ENCODE measurements at places on chromosomes 4 and X.

GRCh38 chrX:130079824-130080406 lies 30.4 kb downstream of the ELF4 start:
- no peak for DNase-seq

DNA sequence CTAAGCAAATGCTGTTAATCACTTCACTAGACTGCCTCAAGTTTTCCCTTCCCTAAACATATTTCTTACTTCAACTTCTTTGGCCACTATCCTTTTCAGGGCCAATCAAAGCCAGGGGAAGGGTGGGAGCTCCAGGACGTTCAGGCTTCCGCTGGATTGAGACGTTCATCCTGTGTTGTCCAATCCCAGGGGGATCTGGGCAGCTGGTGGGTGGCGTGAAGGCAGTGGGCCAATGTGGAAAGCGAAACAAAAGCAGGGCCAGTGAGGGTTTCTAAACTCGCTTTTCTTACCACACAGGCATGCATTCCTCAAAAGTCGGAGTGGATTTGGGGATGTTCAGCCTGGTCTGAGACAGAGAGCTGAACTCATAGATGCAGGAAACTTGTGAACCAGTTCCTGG lies 7.6 kb downstream of the CXCL13 start:
- no peak for DNase-seq

DNA sequence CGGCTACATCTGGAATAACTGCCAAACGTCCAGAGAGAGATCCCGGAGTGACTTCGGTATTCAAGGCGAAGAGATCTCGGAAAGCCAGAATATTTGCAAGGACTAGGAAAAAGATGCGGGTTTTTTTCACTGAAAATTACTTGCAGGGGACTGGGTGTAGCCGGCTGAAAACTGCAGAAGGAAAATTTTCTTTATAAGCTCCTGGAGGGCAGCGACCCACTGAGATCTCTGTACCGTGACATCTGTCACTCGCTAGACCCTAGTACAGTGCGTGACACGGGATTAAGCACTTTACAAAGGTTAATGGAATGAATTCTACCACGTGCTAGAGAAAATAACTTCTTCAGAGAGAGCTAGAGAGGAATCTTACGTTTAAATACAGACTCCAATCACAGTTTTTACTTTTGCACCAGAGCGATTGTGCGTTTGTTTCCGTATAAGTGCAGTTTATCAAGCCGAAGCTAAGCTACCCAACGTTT lies 1.1 kb upstream of the LCORL start:
- no peak for DNase-seq

DNA sequence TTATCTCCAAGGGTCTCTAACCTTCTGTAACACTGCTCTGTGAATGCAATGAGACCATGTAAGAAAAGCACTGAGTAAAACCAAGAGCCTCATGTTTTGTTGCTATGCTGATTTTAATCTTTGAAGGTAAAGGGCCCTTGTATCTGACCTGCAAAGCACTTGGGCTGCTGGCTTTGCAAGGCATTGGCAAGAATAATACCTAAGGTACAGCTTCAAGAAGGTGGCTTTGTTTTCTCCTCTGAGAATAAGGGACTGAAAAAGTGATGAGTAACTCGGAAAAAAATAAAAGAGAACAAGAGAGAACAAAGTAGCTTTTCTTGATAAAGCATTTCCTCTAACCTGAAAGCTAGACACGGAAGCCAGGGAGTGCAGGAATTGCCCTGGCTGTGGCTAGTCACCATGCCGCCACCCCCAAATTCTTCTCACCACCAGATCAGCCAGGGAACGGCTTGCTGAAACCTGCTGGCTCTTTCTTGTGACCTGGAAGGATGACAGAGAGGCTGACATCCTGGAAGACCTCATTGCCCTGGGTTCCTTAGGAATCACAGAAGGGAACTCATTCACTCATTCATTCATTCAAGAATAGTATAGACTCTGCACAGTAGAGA lies 41.8 kb upstream of the HS3ST1 start:
- no peak for DNase-seq

DNA sequence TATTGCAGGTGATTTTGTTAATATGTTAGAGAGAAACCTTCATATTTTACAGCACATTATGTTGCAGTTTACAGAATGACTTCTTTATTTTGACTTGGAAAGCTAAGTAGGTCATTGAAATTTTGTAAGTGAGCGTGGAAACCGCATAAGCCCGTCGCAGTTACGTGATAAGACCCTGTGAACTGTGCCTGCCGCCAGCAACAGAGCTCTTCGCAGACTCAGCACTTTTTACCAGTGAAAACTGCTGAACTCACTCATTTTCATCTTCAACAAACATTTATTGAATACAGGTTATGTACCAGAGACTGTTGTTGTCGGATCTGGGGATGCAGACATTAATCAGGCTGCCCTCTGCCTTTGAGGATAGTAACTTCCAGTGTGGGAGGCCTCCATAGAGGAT lies 355.7 kb downstream of the HS3ST1 start:
- no peak for DNase-seq

DNA sequence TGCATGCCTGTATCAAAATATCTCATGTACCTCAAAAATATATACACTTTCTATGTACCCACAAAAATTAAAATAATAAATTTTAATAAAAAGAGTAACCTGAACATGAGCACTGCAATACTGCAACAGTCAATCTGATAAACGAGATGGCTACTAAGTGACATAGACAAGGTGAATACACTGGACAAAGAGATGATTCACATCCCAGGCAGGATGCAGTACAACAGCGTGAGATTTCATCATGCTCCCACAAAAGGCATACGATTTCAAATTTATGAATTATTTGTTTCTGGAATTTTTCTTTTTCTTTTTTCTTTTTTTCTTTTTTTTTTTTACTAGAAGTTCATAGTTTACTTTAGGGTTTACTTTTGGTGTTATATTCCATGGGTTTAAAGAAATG lies 12.2 kb upstream of the FGF16 start:
- no peak for DNase-seq

DNA sequence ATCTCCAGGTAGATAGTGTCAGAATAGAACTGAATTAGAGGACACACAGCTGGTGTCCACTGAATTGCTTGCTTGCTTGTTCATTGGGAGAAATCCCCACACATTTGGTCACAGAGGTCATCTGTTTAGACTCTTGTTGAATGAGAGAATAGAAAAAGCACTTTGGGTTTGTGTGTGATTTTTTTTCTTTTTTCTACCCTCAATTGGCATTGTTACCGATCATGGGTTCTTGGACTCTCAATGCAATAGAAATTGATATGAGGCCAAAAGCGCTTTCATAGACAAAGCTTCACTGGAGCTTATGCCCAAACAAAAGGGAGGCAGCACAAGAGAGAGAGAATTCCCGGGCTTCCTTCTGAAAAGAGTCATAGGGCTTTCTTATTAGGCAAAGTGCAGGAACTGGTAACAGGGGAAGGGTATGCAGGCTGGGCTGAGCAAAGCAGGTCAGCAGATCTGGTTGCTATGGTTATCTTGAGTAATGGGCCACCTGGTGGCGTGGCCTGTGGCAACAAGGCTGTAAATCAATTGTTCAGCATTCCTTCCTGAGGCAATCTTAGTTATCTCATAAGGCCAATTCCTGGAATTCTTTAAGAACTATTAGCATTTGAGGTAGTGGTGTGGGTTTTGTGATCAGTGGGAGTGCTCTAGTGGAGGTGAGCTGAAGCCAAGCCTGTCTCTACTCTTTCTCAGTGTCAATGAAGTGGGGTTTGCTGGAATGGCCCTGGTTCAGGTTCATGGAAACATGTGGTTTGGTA lies 5.3 kb upstream of the GPR82 start:
- DNase-seq, result no peak

GRCh38 chrX:2823795-2824386 lies 4.8 kb upstream of the GYG2 start:
- no peak for DNase-seq

GRCh38 chr4:20341134-20341738 lies 89.5 kb downstream of the SLIT2 start:
- no peak for DNase-seq

GRCh38 chrX:134604701-134605311 lies 53.5 kb downstream of the PLAC1 start:
- no peak for DNase-seq

DNA sequence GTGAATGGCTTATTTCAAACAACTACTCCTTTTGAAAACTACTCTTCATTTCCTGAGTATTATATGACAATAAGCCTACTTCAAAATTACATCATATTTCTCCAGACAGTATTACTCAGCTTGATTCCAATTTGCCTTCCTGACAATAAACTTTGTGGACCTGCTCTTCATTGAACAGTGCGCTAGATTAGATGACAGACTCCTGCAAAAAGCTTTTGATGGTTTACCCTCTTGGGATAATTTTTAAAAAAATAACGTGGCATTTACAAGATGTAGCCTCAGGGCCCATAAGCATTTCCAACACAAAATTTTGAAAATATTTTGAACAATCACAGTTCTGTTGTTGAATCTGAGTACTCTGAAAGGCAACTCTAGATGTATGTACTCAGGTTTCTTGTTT lies 25.9 kb downstream of the MGAT4D start:
- DNase-seq, result no peak

- no peak for DNase-seq
Observed at GRCh38 chr4:100421361-100421978, 96.4 kb downstream of the EMCN start.

DNA sequence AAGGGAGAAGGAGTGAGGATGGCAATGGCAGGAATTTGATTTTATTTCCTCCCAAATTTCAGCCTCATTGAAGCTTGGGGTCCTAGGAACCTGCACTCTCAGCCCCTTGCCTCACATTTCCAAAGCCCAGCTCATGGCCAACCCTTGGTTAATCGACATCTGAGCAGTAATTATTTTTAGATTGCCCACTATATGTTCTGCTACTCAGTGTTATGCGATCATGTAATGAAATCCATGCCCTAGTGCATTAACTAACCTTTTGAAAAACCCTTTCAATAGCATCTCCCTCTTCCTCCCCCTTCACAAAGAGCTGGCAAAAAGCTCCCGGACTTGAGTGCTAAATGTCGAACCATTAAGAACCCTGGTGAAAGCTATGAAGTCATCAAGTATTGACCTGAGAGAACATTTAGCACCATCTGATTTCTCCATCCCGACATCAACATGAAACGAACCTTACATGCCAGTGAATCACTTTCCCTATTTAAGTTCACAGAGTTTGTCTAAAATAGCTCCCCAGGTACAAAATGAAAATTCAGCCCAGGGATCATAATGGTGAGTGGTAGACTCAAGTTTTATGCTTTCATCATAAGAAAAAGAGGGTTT lies 59.2 kb upstream of the RPS6KA3 start:
- DNase-seq, result no peak

GRCh38 chr4:54668014-54668611 lies 10.4 kb downstream of the KIT start:
- DNase-seq, result no peak

- no peak for DNase-seq
Observed at GRCh38 chr4:70158576-70158975, 4.5 kb downstream of the PRR27 start.

DNA sequence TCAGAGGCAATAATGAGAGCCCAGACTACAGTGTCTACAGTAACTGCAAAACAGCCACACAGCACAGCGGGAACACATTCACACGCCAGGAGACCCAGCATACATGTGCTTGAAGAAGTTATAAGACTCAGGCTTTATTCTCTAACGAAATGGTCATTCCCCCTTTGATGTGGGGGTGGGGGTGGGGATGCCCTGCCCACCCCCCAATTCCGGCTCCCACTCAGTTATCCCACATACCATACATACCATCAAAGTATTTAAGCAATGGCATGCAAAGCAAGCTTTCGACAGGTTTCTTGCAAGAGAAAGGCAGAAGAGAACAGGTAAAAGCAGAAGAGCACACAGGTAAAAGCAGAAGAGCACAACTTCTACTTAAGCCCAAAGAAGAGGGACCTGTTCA lies 3.6 kb downstream of the MECP2 start:
- DNase-seq, result no peak

- no peak for DNase-seq
Observed at GRCh38 chr4:172521680-172522079, 646.9 kb upstream of the GALNT7 start.

DNA sequence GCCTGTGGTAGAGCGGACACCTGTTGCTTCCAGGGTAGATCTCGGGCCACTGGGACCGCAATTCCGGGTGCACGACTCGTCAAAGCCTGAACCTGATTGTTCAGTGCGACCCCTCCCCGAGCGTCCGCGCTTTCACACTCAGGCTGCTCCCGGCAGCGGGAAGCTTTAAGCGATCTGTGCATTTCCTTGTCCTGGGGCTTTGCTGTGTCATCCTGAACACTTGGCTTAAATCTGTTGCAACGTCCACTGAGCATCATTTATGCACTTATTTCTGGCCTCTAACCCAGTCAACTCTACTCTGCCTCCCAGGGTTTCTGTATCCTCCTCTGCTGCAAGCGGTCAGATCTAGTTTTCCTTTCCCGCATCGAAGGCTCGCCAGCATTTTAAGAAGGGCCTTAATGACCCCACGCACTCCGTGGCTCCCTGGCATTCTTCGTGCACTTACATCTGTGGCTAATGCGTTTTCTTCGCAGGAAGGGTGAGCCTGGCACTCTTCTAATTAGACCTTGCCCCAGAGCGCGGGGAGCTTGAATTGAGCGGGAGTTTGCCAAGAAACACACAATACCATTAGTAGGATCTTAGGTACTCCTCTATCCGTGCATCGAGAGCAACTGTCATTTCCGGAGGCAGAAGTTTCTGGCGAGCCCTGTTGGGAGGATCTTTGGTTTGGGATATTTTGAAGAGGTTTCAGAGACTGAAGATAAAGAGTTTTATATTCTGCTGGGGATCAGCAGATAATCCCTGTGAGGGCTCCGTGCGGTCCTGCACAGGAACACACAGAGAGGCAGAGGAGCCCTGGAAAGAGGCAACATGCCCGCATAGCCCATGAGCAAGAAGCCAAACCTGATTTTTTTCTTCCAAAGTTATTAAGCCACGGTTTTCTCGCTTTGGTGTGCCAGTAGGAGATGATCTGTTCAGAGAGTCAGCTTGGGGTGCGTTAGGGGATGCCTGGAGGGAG lies 654 bp upstream of the DDIT4L start:
- no peak for DNase-seq

GRCh38 chr4:46952451-46952850 lies 40.9 kb downstream of the GABRA4 start:
- DNase-seq, result no peak

- no peak for DNase-seq
Observed at GRCh38 chr4:11954093-11954492, 525.4 kb upstream of the HS3ST1 start.

DNA sequence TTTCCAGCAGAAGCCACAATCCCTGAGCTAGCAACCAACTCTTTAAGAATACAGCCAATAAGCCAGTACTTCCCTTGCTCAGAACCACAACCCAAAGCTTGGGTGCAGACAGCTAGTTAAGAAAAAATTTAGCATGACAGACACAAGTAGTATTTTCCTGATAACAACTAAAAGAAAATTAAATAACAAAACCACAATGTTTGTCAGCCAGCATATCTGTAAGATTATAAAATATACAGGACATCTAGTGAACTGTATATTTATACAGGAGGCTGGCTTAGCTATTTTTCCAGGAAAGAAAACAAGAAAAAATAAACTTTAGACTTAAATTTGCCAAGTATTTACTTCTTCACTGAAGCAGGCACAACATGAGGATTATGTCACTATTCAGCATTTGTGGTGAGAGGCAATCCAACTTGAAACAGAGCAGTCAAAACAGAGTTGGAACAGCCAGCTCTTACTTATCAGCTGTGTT lies 6.6 kb downstream of the PF4V1 start:
- DNase-seq, result no peak

All from cortex of kidney (tissue), 1 donor.